Coronary artery (tissue), 2 donors: ENCODE measurements at places on chromosomes 1 and 21.
A peak's percentile ranks its signal among the peaks of the same experiment; 100 is the strongest.

- peak; percentile 82 for DNase-seq
Measured at GRCh38 chr1:40036574-40036973, 4.0 kb upstream of the CAP1 start.

GRCh38 chr1:28894785-28895184 is 19.6 kb upstream of the EPB41 start:
- no peak for DNase-seq

DNA sequence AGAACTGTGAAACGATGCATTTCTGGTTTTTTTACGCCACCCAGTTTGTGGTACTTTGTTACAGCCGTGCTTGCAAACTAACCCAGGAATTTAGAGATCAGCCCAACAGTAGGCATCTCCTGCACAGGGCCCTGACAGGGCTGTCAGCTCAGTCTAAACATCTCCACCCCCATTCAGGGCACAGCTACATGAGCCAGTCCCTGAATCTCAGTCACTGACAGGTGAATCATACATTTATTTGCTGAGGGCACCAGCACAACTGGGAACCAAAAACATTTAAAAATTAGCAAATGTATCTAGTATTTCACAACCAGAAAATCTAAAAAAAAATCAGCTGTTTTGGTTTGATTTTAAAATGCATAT is 30.7 kb downstream of the PRDX6 start:
- no peak for DNase-seq

DNA sequence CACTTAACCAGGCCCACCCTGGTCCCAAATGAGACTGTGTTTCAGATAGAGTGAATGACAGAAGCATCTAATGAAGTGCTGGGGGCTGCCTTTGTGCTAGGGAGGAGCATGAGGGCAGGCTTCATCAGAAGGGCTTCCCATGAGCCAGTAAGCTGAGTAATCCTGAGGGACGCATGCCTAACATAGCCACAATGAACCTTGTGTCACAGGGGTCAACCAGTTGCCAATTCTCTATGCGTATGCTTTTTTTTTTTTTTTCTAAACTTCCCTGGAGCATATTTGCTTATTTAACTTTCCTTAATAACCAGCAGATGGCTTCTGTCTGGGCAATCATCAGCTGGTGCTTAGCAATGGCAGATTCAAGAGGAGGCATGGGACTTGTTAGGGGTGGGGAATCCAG is 25.5 kb upstream of the CYP2J2 start:
- no peak for DNase-seq

DNA sequence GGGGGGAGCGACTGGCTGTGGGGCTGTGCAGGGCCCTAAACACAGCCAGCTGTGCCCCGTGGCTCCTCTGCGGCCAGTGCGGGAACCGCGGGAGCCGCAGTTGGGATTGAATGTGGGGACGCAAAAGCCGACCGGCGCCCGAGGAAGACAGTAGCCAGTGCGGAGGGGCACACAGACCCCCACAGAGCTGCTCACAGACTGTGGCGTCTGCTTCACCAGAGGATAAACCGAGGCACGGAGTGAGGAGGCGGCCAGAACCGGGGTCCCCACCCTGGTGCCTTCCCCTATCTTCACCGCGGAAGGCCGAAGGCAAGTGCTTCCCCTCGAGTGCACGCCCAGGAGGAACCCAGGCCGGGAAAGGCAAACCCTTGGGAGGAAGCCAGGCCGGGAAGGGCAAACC is 8.7 kb upstream of the TMEM52 start:
- no peak for DNase-seq

GRCh38 chr1:158020886-158021620 is 27.6 kb downstream of the KIRREL1 start:
- no peak for DNase-seq

- DNase-seq: no peak
Measured at GRCh38 chr1:61289232-61290098, 207.1 kb downstream of the NFIA start.

DNA sequence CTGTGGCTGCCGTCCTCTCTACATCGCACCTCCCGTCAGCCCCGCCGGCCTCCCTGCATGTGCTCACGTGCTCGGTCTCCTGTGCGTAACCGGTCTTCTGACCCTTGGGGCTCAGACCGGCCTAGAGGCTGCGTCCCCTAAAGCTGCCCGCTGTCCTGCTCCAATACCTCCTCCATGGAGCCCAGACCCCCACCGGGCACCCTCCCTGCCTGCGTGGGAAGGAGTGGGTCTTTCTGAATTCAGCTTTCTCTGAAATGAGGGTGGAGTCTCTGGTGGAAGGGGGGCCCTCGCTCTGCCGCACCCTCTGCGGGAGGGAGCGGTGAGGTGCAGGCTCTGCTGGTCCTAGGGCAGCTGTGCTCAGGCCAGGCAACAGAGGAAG is 18.7 kb upstream of the POFUT2 start:
- no peak for DNase-seq

DNA sequence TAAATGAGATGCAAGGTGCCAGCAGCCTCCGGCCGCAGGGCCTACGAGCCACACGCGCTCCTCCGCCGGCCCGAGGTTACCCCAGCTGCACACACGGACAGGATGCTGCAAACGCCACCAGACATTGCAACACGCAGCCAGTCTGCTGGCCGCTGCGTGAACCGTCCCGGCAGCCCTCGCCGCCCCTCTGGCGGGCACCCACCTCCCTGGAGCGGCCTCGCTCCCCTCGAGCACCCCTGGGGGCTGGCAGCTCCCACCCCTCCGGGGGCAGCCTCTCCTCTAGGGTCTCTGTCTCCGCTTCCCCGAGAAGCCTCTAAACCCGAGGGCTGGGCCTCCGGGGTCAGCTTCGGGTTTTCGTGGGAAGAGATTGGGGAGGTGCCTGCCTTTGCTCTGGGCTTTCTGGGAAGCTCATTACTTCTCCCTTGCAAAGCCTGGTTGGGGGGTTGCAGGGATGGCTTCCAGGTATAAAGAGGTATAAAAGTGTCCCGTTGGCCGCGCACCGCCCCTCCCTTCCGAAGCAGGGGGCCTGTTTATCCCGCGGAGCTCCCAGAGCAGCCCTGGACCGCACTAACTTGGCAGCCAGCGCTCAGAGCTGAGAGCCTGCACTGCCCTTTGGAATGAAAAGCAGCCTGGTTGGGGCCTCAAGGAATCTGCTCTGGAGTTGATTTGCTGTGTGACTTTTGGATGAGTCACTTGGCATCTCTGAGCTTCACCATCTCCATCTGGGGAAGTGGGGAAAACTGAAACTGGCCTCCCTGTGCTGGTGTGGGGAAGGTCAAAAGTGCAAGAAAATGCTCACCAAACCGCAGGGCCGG is 21.8 kb downstream of the DHRS3 start:
- DNase-seq: peak; percentile 96

- no peak for DNase-seq
Measured at GRCh38 chr1:230123280-230124185, 56.5 kb downstream of the GALNT2 start.

GRCh38 chr1:185926588-185926987 is 192.4 kb downstream of the HMCN1 start:
- DNase-seq: no peak

DNA sequence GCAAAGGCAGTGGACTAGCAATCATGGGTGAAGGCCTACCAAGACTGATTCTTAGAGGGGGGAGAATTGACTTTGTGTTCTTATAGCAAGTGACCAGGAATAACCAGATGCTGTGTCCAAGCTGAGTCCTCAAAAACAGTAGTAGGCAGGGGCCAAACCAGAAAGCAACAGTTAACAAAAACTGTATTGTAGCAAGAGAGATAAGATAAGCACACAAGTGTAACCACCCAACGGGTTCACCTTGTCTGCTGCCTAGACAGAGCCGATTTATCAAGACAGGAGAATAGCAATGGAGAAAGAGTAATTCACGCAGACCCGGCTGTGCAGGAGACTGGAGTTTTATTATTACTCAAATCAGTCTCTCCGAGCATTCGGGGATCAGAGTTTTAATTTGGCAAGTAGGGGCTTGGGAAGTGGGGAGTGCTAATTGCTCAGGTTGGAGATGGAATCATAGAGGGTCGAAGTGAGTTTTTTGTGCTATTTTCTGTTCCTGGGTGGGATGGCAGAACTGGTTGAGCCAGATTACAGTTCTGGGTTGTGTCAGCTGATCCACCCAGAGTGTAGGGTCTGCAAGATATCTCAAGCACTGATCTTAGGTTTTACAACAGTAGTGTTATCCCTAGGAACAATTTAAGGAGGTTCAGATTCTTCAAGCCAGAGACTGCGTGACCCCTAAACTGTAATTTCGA is 8.3 kb upstream of the CSRP1 start:
- no peak for DNase-seq

- DNase-seq: no peak
Measured at GRCh38 chr1:9238550-9238949, 4.0 kb downstream of the H6PD start.

- no peak for DNase-seq
Measured at GRCh38 chr1:52041551-52042185, 8.1 kb upstream of the KTI12 start.
